ENCODE measurements at places on chromosomes 11 and 22.

GRCh38 chr11:91912322-91912721 is 312.3 kb upstream of the FAT3 start:
- DNase-seq: no peak

GRCh38 chr22:19571207-19571795 is 47.1 kb upstream of the CLDN5 start:
- no peak for DNase-seq

GRCh38 chr11:33622186-33622585 is 78.4 kb downstream of the C11orf91 start:
- no peak for DNase-seq

- DNase-seq: no peak
These were observed 1.3 kb upstream of the KMT5B start for GRCh38 chr11:68214173-68215086.

GRCh38 chr11:130642994-130643393 is 194.5 kb downstream of the ADAMTS15 start:
- DNase-seq: no peak

DNA sequence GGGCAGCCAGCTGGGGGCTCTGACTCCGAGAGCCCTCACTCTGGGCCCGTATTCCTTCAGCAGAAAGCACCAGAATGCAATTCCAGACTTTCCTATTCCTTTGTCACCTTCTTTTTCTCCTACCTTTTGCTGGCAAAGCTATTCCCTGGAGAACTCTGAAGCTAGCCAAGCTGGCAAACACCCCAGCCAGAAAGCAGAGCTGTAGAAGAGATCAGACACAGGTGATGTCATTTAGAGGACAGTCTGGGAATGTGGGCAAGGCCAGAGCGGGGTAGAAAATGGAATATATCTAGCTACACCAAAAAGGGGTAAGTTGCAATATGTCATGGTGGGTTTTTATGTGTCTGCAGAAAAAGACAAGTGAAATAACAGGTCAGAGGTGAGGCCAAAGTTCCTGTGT is 205.1 kb downstream of the NXPE2 start:
- no peak for DNase-seq

DNA sequence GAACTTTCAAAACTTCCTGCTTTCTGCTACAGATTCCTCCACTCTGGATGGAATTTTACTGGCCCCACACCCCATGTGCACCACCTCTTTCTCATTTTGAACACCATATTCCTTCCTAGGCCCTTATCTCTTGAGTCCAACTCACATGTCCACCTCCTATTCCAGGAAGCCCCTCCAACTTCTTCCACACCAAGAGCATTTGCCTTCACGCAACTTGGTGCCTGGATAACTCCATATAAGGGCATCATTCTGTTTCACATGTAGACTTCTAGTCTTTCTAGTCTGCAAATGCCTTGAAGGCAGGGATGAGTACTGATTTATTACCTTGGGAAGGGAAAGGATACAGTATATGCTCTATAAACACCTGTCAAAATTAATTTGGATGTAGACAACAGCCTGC is 17.5 kb downstream of the GAB2 start:
- no peak for DNase-seq
